HS-27A (cell line): ENCODE measurements at places on chromosomes 5 and 9.

- DNase-seq, result no peak
Measured at GRCh38 chr9:127349483-127350113, 47.4 kb upstream of the SLC2A8 start.

GRCh38 chr9:35771534-35771933 lies 17.5 kb upstream of the MSMP start:
- DNase-seq, result no peak

GRCh38 chr5:32869216-32869615 lies 158.1 kb downstream of the NPR3 start:
- peak; percentile 68 for DNase-seq

DNA sequence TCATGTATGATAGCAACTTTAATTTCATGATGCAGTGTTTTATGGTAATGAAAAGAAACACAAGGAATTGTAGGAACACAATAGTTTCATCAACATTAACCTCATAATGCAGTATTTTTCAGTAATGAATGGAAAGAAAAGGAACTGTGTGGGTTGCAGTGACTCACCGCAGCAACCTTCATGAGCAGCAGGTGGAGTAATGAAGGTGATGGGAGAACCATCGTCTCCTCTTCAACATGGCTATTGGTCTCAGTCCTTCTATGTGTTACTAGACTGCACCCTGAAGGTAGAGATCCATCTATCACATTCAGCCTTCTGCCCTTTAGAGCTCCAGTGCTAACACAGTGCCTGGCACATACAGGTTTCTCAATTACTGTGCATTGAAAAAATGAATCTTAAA lies 58.0 kb downstream of the TMEM215 start:
- DNase-seq, result no peak

DNA sequence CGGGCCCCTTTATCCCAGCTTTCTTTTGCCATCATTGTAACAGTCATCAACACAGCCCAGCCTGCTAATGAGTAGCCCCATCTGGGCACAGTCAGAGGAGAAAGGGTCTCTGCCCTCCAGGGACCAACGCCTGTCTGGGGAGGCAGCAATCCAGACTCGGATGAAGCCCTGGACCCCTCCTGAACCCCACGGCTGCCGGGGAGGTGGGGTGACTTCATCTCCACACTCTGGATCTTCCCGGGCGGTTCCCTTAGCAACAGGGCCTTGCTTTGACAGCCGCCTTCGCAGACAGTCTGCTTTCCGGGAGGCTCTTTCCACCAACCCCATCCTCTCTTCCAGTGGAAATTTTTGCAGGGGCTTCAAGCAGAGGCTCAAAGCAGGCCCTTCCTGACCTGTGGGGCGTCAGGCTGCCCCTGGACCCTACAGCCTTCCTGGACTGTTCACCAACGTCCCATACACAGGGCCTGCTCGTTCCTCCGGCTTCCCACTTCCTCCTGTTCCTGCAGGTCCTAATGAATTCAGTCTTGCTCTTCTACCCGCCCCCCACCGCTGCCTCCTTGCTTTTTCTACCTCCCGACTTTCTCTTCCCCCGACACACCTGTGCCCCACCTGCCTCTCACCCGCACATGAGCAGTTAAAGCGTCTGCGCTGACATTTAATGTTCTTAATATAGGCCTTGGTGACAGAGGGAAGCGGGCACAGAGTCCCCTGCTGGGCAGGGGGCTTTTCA lies 161.7 kb upstream of the MVB12B start:
- DNase-seq, result no peak

DNA sequence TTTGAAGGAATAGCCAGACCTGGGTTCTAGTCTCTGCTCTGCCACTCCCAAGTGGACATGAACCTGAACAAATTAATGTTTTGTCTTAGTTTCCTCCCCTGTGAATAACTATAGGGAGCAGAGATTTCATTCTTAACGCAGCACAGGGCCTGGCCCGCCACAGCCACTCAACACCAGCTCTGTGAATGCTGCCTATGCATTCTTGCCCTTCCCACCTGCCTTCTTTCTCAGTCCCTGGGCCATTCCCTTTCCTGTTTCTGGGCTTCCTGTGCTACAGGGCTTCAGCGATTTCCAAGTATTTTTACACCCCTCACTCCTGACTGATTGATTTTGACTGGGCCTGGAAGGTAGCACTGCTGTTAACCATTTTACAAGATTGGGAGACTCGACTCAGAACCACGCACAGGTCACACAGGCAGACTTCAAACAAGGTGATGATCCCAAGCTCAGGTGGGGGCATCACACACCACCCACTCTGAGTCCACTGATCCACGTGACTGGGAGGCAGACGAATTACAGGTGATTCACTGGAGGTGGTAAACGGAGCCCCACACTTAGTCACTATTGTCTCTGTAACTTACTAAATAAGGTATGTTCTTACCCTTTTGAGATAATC lies 21.4 kb downstream of the PTPN3 start:
- DNase-seq, result no peak
